IPS DF 19.7 (cell line): ENCODE measurements at places on chromosomes 3 and 15.

DNA sequence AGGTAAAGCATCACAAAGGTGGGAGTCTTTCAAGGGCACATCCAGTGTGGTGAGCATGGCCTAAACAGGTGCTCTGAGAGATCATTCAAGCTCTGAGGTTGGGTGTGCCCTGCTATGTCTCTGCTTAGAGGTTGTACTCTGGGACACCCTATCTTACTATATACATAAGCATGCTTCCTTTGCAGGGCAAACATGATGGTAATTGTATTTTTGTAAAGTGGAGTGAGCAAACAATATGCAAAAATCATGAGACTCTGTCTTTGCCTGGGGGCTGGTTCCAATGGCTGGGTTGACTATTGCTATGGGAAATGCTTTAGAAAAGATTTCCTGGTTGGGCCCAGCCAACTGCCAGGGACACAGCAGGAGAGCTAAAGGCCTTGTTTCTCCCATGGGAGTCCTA is 315.1 kb upstream of the TLE3 start:
- no peak for DNase-seq

DNA sequence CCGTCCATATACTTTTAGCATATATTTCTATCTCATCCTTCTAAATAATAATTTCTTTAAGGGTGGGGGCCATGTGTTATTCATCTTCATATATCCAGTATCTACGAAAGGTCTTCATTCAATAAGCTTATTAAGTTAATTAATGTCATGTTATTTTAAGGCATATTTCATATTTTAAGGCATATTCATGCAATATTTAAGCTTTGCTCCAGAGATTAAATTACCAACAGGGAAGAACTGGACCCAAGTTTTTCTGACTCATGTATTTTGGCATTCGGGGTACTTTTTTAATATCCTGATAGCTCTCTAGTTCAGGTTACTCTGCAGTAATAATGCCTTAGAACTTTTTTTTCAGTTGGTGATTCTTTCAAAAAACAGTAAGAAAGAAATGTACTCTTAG is 27.4 kb downstream of the PHC3 start:
- DNase-seq, result no peak

DNA sequence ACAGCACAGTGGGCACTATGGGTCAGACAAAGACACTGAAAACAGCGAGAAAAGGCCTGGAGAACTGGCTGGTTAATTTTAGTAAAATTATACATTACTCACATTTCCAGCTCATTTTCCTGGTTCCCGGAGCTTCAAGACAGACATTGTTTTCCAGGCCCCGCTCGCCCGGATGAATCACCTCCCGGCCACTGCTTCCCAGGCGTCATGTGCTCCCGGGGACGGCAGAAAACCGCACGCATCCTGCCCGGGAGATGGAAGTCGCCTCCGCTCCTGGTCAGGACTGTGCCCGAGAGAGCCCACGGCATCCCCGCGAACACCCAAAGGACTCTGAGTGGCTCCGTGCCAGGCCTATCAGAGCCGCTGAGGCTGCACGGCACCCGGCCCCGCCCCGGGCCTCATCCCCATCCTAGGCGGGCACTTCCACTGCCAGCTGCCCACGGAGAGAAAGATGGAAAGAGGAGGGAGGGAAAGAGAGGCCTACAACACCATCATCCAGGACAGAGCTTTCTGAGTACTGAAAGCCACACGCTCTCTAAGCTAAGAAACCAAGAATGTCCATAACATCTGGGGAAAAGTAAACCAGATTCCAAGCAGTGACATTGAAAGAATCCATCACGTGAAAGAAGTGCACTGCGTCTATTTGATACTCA is 75.1 kb downstream of the VGLL4 start:
- no peak for DNase-seq

- no peak for DNase-seq
These were observed 12.3 kb upstream of the ANPEP start for GRCh38 chr15:89826671-89827655.

GRCh38 chr3:43038010-43038409 is 58.9 kb downstream of the GASK1A start:
- DNase-seq, result no peak

DNA sequence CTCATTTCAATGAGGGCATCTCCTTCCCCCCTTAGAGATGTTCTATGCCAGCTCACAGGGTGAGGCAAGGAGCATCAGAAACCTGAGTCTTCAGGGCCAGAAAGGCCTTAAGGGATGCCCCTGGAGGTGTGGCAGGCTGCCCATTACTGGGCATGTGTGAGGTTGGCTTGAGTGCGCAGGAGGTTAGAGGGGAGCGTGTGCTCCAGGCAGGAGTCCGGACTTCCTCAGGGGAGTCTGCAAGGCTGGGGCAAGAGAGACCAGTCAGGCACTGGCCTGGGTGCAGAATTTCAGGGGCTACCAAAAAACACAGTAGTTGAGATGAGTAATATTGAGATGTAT is 1.9 kb downstream of the LOXL1 start:
- no peak for DNase-seq

GRCh38 chr15:44584162-44584749 is 47.3 kb downstream of the EIF3J start:
- peak; percentile 17 for DNase-seq

GRCh38 chr3:72043204-72044133 is 258.5 kb upstream of the PROK2 start:
- no peak for DNase-seq

GRCh38 chr15:43094416-43095030 is 11.3 kb downstream of the UBR1 start:
- DNase-seq, result no peak

DNA sequence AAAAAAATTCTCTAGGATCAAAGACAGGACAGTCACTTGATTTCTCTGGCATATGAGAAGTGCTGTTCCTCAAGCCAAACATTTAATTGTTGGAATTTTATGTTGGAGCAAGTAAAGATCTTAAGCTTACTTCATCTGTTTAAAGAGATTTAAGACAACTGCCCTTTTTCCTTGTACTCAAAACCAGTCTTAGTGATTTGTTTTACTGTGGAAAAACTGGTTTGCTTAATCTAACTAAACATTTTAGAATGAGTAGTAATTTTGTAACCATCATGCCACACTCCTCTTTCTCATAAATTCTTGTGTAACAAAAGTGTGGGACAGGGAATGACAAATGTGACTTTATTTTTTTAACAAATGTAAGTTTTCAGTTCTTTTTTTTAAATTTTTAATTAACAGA is 18.4 kb downstream of the PRKCI start:
- no peak for DNase-seq

DNA sequence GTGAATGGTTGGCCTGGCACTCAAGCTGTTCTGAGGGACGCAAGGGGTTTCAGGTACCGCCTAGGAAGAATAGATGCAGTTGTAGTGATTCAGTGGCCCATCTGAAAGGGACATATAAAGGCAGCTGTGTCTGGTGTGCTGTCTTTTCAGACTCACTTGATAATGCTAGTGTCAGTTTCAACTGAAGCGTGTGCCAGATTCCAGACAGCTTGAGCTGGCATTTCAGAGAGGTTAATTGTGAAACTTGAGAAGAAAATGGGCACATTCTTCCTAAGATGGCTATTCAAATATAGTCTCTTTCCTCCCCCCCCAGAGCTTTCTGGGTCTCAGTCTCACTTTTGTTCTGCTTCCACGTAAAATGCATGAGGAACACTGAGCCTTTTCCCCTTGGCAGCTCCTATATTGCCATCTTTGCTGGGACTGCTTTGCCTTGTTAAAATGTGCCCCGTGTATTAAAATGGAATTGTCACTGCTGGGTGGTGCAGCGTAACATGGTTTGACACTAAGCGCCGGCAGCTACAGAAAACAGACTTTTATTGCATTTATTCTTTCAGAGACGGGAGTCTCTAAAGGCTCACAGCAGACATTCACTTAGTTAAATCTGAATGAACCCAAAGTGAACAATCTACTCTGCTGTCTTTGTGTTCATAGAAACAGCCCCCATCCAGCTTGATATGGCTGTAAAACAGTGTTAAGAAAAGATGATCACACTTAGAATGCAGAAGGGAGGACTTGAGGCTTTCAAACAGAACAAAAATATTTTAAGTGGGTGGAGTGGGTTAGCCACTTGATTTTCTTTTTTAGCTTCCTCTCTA is 478.7 kb downstream of the RBMS3 start:
- no peak for DNase-seq

DNA sequence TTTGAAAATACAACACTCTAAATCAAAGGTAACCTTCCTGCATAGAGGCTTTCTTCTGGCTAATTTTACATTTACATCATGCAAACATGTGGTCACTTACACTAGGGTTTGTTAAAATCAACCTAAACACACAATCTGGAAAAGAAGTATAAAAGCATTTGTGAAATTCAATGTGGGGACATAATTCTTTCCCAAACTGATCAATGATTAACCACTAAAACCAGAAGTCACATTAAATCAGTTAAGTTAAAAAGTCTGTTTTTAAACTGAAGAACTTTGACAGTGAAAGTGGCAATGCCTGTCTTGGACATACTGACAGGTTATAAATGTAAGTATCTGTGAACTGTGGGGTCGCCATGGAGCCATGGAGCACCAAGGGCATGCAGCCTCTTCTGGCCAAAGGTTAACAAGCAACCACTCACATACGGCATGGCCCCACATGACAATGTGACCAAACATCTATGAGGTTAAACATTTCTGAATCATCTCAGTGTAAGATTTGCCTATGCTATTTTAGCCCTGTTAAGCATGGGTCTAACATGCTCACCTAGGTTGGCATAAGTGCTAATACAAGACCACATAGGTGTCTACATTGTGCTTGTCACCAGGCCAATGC is 278.2 kb downstream of the CTNNB1 start:
- no peak for DNase-seq

DNA sequence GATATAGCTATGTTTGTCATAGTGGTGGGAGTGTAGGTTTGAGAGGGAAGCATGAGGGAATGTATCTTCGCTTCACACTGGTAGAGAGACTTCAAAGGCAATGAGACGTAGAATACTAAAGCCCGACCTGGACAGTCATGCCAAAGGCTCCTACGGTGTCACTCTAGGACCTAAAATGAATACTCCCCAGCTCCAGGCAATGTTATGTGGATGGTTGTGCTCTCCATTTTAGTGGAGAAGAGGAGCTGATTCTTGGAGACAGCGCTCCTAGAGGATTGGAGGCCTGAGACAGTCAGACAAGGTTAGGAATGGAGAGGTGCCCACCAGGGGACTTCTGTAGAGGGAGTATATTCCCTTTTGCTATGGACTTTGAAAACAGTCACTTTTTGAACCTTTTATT is 260.1 kb downstream of the MEX3B start:
- DNase-seq, result no peak

GRCh38 chr15:64004587-64004986 is 41.7 kb downstream of the DAPK2 start:
- no peak for DNase-seq

GRCh38 chr3:122621112-122621511 is 43.7 kb downstream of the PARP15 start:
- DNase-seq, result no peak

DNA sequence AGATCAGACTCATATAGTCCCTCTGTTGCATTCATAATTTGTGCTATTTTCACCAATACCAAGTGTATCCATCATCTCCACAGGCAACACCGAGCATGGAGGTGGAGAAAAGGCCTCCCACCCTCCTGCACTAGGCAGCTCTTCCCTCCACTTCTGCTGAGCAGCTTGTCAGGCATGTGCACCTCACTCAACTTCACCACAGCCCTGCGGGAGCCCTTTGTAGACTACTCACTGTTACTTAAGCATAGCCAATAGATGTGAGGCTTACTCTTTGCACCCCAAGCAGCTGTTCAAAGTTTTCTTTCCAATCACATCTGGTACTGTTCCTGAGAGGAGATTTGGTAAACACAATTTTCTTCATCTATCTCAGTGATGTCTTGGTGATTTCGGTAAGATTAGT is 16.9 kb upstream of the GUCA1C start:
- DNase-seq, result no peak

GRCh38 chr15:73352082-73352481 is 16.7 kb downstream of the HCN4 start:
- no peak for DNase-seq

- DNase-seq, result no peak
These were observed 562.7 kb downstream of the GBE1 start for GRCh38 chr3:81198756-81199155.

DNA sequence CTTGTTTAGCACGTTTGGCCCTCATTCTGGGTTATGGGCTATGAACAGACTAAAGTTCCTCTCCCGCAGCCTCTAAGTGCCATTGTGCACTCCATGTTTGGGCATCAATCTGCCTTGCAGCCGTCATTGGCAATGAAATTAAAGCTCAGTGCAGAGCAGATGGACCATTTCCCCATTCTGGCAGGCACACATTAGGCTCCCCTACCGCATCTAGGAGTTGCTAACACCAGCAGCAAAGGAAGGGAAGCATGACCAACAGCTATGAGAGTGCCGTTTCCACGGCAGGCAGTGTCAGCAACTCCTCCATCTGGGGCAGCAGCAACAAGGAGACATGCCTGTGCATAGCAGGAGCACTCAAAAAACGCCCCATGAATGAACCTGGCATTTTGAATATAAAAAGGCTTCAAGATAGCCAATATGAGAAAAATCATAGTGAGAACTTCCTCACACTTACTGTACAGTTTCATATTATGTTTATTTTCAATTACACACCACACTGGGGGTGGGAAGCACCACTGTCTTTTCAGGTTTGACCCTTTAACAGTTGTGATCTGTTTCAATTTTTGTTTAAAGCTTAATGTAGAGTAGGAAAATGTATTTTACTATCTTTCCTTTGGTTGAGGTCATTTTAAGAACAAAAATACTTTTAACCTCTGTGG is 218.7 kb downstream of the KCNMB2 start:
- no peak for DNase-seq

GRCh38 chr15:59186501-59186900 is 20.1 kb upstream of the LDHAL6B start:
- DNase-seq, result no peak

DNA sequence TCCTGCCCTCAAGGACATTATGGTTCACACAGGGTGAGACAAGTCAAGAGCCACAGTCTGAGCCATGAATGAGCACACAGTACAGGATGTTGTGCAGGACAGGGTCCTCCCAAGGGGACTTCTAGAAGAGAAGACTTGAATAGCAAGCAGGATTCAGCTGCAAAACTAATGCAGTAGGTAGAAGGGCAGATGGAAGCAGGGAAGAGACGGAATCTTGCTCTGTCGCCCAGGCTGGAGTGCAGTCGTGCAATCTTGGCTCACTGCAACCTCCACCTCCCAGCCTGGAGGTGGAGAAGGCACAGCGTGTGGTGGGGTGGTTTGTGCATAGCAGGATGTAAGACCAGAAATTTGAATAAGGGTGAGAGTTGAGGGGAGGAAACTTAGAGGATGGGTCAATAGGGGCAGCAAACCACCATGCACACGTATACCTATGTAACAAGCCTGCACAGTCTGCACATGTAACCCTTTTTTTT is 8.0 kb downstream of the BCL2L10 start:
- DNase-seq, result no peak
